Bronchial epithelial cell (primary cell): ENCODE measurements at places on chromosomes 2 and 18. TPM values are rescaled to one million over a fixed set of nuclear protein-coding genes. Genes with fewer than 3 reads are reported as not detected.

The FIGN gene
- 0.79 and 1.4 TPM in 2 replicates for total RNA-seq

The ZNF385B gene
- total RNA-seq: not detected in 2 replicates

The REG1B gene
- not detected in 2 replicates for total RNA-seq

The AQP12A gene
- not detected in 2 replicates for total RNA-seq

The MTA3 gene
- total RNA-seq: 18.2 and 30.2 TPM in 2 replicates

- DNase-seq: no peak
Measured at GRCh38 chr2:179252423-179252822, 12.2 kb downstream of the SESTD1 start.

DNA sequence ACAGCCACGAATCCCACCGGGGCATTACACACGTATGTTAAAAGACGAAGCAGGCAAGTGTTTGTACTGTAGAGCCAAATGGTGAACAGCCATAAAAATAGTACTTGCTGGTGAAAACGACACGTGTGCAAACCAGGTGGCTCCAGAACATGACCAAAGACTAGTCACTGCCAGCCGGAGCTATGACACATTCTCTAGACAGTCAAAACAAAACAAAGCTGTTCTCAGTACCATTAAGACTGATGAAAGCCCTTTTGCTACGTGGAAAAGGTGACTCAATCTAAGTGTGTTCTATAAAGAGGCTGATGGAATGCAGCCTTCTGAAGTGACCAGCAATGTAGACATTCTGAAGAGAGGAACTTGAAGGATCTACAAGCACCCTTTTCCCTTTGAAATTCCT, 367.7 kb upstream of the NETO1 start:
- DNase-seq: peak; percentile 97

DNA sequence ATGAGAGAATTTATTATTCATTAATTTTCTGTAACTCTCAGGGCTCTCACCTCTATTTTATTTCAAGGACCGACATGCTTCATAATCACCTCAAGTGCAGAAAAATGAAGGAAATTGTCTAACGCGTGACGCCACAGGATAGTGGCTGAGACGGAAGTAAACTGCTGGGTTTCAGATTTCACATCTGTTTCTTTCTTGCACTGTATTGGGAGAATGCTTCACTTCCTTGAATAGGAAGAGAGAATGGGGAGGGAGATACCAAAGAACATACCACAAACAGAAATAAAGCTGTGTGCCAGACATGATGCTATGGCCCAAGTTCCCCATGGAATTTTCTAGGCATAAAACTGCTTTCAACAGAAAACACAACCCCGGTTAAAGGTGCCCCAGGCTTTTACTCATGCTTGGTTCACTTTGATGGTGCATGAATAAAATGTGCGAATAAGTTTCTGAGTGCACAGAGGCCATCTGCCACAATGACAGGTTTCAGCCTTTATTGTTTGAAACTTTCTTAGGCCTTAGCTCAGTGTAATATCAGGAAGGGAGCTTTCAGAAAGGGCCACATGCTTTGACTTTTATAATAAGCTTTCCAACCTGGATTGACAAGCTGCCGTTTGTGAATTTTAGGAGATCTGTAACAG, 1116.4 kb downstream of the SOCS6 start:
- no peak for DNase-seq

GRCh38 chr2:44433895-44434294, 72.1 kb downstream of the CAMKMT start:
- DNase-seq: peak; percentile 86

GRCh38 chr2:64478502-64479230, 24.7 kb downstream of the LGALSL start:
- DNase-seq: no peak

GRCh38 chr18:11944786-11945185, 36.5 kb upstream of the IMPA2 start:
- DNase-seq: no peak

GRCh38 chr2:159154366-159154765, 132.1 kb downstream of the WDSUB1 start:
- no peak for DNase-seq

DNA sequence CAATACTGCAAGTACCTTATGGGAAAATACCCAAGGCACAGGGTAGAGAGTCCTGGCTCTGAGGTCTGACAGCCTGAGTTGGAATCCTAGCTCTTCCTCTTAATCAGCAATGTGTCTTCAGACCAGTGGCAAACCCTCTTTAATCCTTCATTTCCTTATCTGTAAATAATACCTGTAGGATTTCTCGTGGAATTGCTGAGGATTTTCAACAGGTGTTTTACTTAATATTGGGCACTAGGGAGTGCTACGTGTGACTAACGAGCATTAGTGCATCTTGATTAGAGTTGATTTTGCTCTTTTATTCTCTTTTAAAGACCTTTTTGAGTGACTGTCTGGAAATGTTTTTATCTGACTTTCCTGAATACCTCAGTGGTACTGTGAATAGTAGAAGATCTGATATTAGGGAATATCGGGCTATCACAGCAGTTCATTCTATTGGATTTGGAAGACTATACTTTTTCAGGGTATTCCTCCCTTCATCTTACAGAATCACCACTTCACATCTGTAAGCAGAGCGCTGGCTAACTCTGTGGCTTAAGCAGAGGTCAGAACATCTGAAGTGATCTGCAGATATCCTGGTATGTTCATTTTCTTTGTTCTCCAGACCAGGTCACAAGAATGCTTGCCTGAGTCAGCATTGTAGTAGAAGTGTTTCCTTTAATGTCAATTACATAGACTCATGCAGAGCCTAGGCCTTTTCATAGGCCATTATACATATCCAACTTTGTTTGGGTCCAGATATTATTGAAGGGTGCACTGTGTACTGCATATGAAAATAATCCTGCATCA, 49.1 kb downstream of the ARHGAP28 start:
- no peak for DNase-seq

DNA sequence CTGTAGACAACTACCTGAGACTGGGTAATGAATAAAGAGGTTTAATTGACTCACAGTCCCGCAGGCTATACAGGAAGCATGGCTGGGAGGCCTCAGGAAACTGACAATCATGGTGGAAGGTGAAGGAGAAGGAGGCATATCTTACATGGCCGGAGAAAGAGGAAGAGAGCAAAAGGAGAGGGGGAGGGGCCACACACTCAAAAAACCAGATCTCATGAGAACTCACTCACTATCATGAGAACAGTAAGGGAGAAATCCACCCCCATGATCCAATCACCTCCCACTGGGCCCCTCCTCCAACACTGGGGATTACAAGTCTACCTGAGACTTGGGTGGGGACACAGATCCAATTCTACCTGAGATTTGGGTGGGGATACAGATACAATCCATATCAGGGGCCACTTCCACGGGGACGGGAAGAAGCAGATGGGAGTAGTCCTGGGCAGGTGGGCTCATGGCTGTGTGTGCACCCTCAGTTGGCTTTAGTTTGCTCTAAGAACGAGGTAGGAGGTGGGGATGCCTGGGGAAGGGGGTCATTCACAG, 9.9 kb downstream of the MAB21L4 start:
- DNase-seq: no peak

- no peak for DNase-seq
Measured at GRCh38 chr18:10965119-10965518, 184.2 kb downstream of the PIEZO2 start.

DNA sequence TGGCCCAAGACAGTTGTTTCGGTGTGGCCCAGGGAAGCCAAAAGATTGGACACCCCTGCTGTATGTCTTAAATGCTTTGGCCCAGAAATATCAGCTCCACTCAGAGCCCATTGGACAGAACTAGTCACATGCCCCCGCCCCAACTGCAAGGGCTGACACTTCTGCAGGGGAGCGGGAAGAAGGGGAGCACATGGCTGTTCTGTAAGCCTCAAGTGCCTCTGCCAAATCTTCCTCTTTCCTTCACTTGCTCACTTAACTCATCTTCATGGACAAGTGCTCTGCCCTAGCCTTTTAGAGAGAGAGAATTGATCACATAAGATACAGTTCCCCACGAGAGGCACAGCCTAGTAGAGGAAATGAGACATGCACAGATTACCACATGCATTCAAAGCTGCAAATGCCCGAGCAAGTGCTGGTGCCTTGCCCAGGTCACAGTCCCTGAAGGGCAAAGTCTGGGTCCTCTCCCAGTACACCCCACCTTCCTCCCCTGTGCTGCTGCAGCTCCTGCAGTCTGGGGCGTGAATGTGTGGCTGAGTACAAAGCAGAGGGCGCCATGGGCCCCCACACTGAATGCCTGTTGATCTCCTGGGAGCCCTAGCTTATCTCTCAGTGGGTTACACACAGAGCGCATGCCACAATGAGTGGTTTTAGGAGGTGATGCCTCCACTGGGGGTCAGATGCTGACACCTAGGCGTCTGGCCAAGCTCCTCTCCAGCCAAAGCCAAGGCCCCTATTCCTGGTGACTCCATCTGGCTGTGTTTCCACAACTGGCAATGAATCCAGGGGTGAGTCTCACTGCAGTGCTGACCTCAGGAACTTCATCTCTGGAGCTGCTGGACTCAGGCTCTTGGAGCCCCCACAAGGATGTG, 135.3 kb downstream of the CTIF start:
- DNase-seq: peak; percentile 7

DNA sequence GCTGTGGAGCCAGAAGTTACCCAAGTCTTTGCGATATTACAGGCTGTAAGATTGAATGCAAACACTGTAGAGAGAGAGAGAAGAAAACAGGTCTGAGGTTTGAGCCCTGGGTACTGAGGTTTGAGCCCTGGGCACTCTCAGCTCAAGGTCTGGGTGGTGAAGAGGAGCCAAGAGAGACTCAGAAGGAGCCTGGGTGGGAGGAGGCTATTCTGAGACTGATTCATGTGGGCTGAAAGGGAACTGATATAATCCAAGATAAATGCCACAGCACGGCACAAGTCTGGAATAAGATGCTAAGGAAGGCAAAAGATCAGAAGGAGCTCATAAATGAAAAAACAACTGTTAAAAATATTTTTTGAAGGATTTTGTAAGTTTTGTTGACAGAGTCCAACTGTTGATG, 407.6 kb upstream of the HS6ST1 start:
- DNase-seq: no peak

DNA sequence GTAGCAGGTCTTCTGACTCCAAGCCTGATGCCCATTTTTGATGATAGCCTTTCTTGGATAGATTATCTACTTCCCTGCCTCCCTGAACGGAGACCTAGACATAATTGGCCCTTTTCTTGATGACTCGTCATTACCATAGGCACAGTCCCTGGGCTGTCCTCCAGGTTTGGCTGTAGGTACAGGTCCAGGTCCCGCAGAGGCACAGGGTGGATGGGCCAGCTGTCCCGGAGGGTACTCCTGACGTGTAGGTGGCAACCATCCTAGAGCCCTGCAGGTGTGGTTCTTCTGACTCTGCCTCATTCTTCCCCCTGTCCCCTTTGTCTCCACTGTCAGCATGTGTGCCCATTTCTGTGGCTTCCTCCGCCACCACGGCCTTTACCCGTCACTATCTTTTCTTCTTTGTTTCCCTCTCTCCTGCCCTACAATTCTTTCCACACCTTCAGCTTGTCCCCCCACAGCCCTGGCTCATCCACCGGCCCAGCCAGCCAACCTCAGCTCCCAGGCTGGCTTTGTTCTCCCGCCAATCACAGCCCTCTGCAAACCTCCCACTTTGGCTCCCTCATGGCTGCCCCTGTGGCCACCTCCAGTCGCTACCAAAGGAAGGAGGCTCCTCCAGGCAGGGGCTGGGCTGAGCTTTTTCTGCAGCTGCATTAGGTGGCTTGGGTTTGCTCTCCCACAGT, 102.8 kb downstream of the SMAD7 start:
- DNase-seq: no peak

GRCh38 chr2:235054919-235055318, 103.1 kb downstream of the SH3BP4 start:
- no peak for DNase-seq

DNA sequence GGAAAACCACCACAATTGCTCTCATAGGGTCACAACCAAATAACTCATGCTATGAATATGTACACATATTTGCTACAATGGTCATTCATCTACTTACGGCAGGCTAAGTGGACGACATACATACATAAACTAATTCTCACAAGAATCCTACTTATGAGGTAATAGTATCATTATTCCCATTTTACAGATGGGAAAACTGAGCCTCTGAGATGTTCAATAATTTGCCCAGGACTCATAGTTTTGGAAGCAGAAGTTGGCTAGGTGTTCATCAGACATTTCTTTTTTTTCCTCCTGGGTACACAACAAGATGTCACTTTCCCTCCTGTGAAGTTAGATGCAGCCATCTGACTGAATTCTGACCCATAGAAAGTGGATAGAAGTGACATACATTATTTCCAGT, 89.0 kb upstream of the PKDCC start:
- no peak for DNase-seq

DNA sequence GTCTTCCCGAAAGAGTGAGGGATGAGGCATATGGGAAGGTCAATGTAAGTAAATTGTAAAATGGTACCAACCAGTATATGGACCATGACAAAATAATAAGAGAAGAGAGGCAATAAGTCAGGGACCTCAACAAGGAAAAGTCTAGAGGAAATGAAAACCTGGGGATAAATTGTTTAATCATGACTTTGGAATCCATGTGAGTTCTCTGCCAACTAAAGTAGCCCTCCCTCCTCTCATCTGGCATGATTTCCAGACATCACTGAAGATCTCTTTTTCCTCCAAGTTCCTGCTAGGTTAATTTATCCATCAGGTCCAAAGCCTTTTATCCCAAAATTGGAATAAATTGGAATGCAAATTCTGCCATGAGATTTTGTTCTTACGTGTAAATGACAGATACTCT, 417.9 kb downstream of the NRXN1 start:
- peak; percentile 52 for DNase-seq

DNA sequence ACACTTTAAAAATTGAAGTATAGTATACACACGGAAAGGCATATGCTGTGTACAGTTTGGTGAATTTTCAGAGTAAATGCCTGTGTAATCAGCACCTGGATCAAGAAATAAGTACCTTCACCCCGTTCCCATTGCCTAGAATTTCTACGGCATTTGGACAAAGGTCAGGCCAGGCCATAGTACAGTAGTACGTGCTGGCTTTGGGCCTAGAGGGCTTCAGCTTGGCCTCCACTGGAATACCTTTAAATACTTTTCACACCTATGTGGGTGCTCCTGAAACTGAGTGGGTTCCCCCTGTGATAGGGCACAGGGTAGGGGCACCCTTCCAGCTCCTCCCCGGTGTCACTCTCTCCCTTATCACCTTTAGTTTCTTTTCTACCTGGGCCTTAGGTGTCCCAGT, 26.5 kb downstream of the TET3 start:
- no peak for DNase-seq

DNA sequence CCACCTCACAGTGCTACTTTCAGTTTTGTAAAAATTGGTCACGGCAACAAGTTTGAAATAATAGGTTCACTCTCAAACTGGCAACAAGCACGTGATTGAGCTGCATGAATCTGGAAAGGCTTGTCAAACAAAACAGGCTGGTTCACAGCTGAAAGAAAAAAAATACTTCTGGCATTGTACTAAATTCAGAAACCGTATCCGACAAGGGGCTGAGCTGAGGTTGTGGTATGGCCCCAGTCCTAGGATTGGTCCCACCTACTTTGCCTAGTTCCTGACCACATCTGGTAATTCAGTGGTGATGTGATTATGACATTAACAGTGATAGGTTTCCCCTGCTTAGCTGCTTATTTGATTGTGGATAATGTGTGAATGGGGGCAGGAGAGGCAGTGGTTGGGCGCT, 326.5 kb upstream of the THUMPD2 start:
- DNase-seq: peak; percentile 38
